ENCODE measurements at places on chromosomes 13 and 19.

- no peak for DNase-seq
Measured at GRCh38 chr13:33379608-33380007, 94.1 kb upstream of the STARD13 start.

- no peak for DNase-seq
Measured at GRCh38 chr13:75790198-75790970, 154.3 kb downstream of the LMO7 start.

GRCh38 chr13:81133066-81133465, 792.1 kb upstream of the SPRY2 start:
- no peak for DNase-seq

GRCh38 chr19:5903056-5903623, 450 bp downstream of the NDUFA11 start:
- no peak for DNase-seq

GRCh38 chr13:37403776-37404527, 194.6 kb downstream of the POSTN start:
- no peak for DNase-seq

- peak; percentile 25 for DNase-seq
Measured at GRCh38 chr19:58150328-58150921, at the start of gene ZNF329. ZNF329 (minus strand) TSS chr19:58150789; CDS start chr19:58129503, 21,286 bp downstream.

DNA sequence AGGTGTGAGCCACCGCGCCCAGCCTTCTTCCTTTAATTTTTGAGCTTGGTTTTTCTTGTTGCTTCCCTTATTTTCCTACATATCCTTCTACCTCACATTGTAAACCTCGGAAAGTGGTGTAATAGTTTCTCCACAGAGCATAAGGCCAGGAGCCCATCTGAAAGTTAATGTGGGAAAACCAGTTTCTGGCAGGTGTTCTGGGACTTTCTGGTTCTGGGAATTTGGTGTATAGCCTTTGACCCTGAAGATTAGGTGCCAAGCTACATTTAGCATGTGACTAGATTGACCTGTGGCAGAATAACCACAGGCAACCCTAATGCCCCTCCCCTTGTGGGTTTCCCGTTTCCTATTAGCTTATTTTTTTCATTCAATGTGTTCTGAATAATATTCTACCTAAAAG, 8.7 kb downstream of the POP4 start:
- DNase-seq, result no peak

- no peak for DNase-seq
Measured at GRCh38 chr13:95596701-95597100, 44.2 kb downstream of the CLDN10 start.

GRCh38 chr13:74204602-74205312, 70.6 kb upstream of the KLF12 start:
- DNase-seq, result no peak

DNA sequence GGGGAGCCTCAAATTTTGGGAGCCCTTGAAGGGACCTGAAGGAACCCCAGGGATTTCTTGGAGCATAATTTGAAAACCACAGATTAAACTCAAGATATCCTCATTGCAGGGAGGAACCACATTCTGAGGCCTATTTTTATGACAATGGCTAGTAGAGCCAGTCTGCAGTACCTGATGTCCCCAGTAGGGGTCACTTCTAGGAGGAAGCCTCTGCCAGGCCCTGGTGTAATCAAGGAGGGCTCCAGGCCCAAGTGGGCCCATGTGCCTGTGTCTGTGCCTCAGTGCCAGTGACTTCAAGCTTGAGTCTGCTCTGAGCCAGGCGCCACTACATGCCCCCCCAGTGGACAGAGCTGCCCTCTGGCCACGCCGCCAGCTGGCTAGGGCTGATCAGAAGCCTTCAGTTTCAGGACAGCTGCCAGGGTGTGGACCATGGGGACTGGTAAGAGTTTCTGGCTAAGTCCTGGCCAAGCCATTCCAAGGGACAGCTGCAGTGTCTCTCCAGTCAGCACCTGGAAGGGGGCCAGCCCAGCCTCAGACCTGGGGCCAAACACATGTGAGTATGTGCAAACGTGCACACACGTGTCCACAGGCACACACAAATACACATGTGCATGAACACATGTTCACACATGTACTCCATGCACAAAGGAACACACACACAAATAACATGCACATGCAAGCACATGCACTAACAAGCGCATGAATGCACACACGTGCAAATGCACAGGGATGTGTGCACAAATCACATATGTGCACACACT, 20.5 kb upstream of the SLC7A10 start:
- peak; percentile 3 for DNase-seq

DNA sequence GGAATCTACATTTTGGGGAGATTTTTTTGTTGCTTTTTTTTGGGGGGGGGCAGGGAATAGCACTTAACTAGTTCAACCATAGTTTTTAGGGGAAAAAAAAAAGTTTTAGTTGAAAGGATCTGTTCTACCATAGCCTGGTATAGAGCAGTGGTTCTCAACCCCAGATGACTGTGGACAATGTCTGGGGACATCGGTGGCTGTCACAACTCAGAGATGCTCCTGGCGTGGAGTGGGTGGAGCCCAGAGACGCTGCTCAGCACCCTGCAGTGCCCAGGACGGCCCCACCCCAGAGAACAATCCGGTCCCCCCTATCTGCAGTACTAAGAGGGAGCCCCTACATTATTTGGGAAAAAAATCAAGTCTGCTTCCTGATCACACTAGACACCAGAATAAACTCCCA, 8.3 kb downstream of the GNG7 start:
- DNase-seq, result no peak

GRCh38 chr19:55536951-55537740, at the start of gene SBK2:
SBK2 (minus strand) TSS chr19:55537133; CDS start chr19:55536294, 839 bp downstream.
- no peak for DNase-seq

DNA sequence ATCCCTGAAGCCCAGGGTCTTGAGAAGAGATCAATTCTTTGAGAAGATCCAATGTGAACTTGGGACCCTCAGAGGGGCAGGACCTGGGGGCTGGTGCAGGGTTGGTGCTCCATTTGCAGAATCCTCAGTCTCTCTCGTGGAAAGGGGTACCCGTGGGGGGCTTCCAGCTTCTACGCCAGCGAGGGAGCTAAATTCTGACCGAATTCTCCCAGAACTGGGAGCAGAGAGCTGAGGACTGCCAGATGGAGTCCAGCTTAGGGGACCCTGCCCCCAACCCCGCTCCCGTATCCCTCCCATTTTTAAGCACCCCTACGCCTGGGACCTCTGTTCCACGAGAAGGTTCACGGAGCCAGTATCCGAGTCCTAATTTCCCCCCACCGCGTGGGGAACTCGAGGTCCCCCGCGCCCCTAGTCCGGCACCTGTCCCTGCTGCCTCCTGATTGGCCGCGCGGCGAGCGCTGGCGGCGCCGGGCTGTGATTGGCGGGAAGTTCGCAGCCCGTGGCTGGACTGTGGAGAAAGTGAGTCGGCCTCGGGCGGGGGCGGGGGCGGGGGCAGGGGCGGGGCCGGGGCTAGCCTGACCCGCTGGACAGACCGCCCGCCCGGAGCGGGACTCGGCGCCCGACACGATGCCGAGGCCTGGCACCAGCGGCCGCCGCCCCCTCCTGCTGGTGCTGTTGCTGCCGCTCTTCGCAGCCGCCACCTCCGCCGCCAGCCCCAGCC, 4.4 kb upstream of the LTBP4 start:
- DNase-seq, result no peak

GRCh38 chr13:108702171-108702570, 72.8 kb downstream of the MYO16 start:
- no peak for DNase-seq

DNA sequence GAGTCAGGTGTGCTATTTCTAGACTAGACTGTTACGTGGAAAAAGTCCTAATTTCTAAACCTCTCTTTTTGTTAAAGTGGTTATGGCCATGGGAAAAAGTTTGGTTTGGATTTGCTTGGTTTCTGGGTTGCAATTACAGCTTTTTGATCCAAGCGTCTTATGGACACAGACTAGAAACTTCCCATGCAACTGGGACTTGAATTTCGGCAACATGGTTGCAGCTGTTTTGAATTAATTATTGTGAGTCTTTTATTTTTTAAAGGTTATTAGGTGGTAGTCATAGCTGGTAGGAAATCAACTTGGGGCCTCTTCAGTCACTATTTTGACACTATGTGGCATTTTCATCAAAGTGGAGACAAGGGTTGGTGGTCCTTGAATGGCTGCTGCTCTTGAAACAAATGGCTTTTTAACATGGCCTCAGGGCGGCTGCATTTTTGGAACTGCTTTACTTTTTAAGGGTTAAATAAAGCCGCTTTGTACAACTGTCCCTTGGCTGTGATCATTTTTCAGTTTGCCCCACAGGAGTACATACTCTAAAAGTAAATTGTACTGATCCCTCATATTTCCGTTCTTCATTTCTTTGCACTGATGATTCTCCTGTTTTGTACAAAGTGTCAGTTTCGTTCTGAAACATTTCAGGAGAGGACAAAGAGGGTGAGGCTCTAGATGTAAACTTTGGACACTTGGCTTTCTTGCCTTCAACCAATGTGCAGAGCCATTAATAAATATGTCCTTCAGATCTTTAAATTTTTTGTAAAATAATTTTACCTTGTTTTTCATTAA, 15.9 kb downstream of the HNRNPM start:
- no peak for DNase-seq

GRCh38 chr19:374183-374885, 29.7 kb upstream of the MIER2 start:
- peak; percentile 18 for DNase-seq

GRCh38 chr13:84784443-84785153, 902.3 kb upstream of the SLITRK1 start:
- DNase-seq, result no peak

DNA sequence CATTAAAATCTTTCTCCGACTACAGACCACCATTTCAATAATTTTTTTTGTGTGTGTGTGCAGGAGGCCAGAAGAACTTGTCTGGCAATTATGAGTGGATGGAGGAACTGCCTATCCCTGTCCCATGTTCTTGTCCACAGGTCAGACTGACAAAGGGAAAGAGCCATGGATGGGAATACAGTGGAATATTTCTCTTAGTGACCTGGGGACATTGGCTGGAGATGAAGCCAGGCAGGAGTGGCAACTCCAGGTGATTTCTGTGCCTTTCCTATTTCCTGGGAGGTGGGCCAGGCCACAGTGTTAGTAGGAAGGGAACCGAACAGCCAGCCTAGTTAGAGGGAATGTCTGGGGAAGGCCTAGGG, 3.7 kb downstream of the PSG9 start:
- DNase-seq, result no peak

- no peak for DNase-seq
Measured at GRCh38 chr13:98576963-98577835, at the start of gene STK24. STK24 (minus strand) TSS chr13:98577107; CDS start chr13:98576786, 321 bp downstream.

- DNase-seq, result no peak
Measured at GRCh38 chr13:111953546-111954178, 113.3 kb upstream of the SOX1 start.

DNA sequence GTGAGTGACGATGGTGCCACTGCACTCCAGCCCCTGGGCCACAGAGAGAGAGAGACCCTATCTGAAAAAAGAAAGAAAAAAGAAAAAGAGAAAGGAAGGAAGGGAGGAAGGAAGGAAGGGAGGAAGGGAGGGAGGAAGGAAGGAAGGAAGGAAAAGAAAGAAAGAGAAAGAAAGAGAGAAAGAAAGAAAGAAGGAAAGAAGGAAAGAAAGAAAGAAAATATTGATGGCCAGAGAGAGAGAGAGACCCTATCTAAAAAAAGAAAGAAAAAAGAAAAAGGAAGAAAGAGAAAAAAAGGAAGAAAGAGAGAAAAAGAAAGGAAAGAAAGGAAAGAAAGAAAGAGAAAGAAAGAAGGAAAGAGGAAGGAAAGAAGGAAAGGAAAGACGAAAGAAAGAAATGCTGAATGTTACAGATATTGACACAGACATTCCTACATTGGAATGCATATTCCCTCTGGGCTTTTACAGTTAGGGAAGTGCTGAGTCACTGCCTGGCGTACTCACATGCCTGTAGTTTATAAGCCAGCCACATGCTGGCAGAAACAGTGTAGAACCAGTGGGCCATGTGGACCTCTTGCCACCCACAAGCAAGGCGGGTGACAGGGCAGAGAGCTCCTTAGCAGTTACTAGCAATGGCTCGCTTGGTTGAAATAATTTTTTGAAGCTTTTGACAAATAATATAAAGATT, 34.6 kb upstream of the SLC46A3 start:
- peak; percentile 0 for DNase-seq

DNA sequence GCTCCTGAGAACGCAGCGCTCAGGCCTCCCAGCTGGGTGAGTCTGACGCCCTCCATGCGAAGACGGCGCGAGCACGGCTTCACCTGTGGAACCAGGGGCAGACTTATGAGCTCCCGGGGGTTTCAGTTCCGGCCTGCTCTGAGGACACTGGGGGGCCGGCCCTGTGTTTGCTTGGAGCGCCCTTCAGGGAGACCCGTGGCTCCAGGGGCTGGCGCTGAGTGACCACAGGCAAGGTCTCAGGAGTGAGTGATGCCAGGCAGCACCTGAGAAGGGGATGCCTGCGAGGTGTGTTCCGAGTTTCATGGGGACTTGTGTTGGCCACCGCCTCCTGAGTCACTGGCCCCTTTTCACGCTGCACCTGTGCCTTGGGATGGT, 4.5 kb downstream of the MCF2L start:
- DNase-seq, result no peak

- DNase-seq, result no peak
Measured at GRCh38 chr13:47484548-47484947, 516.5 kb downstream of the SUCLA2 start.

- no peak for DNase-seq
Measured at GRCh38 chr19:14148751-14149410, 12.5 kb upstream of the ASF1B start.

DNA sequence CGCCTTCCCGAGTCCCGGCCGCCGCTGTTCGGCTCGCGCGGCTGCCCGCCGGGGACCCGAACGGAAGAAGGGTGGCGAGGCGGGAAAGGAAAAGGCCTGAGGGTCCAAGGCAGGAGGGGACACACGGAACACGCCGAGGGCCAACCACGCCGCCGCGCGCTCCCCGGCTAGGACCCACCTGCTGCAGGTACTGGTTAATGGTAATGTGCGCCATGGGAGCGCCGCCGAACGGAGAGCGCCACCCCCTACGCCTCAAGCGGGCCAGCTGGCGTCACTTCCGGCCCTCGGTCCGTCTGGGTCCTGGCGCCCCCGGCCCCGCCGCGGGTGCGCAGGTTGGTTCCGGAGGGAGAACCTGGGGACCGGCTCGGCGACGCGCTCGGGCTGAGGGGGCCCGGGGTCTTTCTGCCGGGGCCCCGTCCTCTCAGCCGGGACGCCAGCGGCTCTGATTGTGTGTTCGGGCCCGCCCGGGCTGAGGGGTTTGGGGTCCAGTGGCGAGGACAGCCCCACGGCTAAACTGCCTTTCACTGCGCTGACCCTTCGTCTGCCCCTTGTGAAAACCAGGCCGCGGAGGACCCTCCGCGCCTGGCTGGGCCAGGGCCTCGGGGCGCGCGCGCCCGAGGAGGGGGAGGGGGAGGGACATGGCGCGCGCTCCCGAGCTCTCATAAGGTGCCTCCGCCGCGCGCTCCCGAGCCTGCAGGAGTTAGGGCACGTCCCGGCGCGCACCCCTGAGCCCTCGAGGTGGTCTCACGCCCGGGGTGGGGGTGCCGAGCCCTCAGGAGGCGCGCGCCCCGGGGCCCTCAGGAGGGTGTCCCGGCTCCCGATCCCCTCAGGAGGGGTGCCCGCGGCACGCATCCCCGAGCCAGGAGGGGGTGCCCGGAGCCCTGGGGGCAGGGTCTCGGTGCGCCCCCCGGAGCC, at the start of gene PCID2:
TSS of gene PCID2 (minus strand) at position 249 of the 915 bp plus-strand sequence. CDS start at position 214, 35 bp downstream.
- DNase-seq, result peak; percentile 79

DNA sequence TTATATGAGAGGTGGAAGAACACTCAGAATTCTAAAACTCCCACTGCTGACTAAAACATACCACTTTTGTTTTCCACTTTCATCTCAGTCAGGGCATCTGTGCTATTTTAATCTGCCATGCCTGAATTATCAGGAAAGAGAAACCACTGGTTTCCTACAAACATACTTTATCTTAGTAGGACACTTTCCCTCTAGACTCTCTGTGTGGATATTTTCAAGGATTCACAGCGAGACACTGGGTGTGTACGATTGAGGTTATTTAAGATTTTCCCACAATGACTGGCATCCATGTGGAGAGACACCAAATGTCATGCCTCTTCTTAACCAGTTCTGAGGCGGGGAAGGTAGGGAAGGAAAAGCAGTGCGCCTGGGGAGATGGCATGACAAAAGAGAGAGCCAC, 212.2 kb downstream of the ENOX1 start:
- DNase-seq, result no peak
